ENCODE measurements at places on chromosomes 7 and 10. TPM values are rescaled to one million over a fixed set of nuclear protein-coding genes. Genes with fewer than 3 reads are reported as not detected.

GRCh38 chr10:96271016-96271815, at the start of gene BLNK:
BLNK (minus strand) TSS chr10:96271569; CDS start chr10:96271398, 171 bp downstream.
- DNase-seq = peak; percentile 81

DNA sequence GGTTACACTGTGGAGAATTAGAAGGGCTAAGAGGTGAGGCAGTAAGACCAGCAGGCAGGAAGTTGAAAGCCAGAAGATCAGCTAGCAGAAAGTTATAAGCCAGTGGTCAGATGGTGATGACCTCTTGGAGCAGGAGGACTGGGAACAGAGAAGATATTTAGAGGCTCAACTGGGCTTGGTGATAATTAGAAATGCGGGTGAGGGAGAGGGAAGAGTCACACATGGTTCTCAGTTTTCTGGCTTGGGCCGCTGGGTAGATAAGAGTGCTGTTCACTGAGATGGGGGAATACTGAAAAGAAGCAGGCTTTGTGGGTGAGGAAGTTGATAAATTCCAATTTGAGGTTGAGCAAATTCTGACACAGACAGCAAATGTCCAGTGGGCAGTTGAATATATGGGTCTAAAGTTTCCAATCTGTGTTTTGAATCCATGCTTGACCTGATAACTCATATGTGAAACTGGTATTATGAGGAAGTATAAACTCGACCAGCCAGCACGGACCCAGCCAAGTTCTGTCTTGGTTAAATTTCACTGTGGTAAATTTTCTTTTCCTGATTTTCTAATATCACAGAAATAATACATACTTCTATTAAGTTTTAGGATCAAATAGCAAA, 22.7 kb downstream of the LSMEM1 start:
- DNase-seq = no peak

GRCh38 chr10:125092564-125093031, 67.8 kb downstream of the CTBP2 start:
- DNase-seq = no peak

- DNase-seq = no peak
These were observed 147.1 kb upstream of the ASAH2 start for GRCh38 chr10:50398381-50398780.

- DNase-seq = peak; percentile 96
These were observed 448.1 kb downstream of the SORCS1 start for GRCh38 chr10:106716381-106716780.

- no peak for DNase-seq
These were observed 105.9 kb downstream of the CPEB3 start for GRCh38 chr10:92184977-92185376.

DNA sequence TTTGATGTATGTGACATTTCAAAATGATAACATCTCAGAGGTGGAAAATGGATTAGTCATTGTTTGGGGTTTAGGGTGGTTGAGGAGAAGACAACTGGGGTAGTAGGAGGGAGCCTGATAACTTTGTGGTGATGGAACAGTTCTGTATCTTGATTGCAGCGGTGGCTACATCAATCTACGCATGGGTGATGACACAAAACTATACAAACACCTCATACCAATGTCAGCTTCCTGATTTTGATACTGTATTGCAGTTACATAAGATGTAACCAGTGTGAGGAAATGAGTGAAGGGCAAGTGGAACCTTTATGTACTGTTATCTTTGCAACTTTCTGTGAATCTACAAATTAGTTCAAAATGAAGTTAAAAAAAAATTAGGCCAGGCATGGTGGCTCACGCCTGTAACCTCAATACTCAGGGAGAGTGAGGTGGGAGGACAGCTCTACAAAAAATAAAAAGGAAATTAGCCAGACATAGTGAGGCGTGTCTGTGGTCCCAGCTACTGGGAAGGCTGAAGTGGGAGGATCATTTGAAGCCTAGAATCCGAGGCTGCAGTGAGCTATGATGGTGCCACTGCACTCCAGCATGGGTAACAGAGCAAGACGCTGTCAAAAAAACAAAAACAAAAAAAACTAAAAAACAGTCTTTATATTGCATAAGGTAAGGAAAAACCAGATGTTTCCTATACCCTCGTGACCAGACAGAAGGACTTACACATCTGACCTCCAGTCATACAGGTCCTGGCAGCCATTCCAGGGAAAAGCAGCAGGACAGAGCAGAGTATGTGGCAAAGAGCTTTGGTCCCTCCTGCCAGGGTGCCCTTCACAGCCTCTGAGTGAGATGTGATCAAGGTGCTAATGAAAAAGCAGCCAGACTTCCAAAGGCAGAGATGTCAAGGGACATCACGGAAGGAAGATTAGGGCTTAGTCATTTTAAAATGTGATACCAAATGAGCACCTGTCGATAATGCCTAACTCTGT, 50.8 kb downstream of the CYTH3 start:
- no peak for DNase-seq

The CFAP58 gene
- total RNA-seq = 0.22 TPM

GRCh38 chr7:42247301-42247700, 10.3 kb upstream of the GLI3 start:
- no peak for DNase-seq

GRCh38 chr10:123136806-123137642, 1.3 kb downstream of the HMX3 start:
- no peak for DNase-seq

- no peak for DNase-seq
These were observed 261.4 kb upstream of the SMIM30 start for GRCh38 chr7:113379746-113380145.

DNA sequence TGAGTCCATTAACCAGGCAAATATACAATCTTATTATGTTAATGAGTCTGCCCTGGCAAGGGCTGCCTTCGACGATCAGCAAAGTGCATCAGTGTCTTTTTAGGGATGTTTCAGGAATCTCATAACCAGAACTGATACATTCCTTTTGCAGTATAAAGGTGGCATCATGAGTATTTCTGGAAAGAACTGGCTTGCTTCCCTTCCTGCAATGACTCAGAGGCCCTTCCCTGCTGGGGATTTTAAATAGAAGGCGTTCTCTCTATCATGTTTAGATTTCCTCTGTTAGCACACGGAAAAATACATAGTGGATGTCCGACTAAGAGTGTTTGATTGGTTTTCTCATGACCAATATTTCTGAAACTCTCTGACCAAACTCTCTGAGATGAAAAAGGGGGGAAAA, 1.8 kb downstream of the NPS start:
- DNase-seq = no peak

- DNase-seq = peak; percentile 81
These were observed 19.4 kb downstream of the ITGB1 start for GRCh38 chr10:32938554-32939061.

DNA sequence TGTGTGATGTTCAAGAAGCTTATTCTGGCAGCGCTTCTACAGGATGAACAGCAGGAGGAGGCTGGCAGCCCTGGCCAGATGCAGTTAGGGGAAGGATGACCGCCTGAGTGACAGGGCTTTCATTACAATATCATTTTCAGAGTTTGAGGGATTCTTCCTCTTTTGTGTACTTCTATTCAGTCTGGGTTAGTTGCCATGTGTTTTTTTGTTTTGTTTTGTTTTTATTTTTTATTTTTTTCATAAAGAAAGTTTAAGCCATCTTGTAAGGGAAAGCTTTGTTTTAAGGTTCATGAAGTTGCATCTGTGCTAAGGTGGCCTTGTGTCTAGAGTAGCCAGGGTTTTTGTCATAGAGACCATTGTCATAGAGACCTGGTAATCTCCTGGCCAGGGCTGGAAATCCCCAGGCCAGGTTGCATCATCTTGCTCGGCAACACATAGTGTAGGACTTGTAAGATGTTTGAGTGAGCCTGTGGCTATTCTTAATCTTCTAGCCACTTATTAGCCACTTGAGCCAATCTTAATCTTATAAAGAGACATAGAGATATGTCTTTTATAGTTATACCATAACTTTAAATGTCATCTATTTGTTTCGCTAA, 230.5 kb upstream of the TMEM229A start:
- no peak for DNase-seq

DNA sequence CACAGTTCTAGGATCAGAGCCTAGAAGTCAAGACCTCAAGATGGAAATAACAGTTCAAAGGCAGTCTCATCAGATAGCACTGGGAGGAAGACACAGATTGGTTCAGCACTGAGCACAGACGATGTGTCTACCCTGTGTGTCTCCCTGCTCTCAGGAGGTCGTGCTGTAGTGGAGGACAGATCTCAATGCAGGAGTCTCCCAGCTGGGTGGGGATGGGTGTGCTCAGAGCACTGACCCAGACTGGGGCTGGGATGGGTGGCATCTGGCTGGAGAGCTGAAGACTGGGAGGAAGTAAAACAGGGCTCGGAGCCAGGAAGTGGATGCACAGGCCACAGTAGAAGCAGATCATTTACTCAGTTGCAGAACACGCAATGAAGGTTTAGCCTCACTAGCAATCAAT, 69.5 kb upstream of the GDF10 start:
- no peak for DNase-seq

DNA sequence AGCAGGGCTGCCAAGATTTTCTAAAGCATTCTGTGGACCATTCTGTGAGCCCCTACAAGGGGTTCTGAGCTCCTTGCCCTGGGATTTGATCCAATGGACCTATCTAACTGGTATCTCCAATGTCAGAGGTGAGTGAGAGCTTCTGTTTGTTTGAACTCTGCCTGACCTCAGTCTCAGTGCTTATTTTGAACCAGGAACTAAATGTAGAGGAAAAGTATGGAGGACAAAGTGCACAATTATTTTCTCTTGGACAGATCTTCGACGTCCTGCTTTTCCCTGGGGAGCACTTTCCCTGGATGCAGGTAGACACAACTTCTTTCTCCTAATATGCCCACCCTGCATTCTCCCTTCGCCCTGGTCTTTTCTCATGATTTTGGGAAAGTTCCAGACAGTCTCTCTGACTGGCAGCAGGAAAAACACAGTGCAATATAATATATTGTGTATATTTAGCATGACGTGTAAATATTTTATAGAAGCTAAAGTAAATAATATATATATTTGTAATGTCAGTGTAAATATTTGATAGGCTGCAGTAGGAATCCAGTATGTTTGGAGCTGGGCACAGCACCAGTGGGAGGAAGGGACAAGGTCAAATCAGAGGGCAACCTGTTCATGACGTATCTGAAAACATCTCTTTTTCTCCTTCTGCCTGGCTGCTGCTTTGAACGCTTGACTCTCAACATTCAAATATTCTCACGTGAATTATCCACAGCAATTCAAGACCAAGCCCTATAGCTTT, 184.0 kb upstream of the LYZL1 start:
- DNase-seq = no peak

The ASB10 gene
- 3.1 TPM for total RNA-seq

DNA sequence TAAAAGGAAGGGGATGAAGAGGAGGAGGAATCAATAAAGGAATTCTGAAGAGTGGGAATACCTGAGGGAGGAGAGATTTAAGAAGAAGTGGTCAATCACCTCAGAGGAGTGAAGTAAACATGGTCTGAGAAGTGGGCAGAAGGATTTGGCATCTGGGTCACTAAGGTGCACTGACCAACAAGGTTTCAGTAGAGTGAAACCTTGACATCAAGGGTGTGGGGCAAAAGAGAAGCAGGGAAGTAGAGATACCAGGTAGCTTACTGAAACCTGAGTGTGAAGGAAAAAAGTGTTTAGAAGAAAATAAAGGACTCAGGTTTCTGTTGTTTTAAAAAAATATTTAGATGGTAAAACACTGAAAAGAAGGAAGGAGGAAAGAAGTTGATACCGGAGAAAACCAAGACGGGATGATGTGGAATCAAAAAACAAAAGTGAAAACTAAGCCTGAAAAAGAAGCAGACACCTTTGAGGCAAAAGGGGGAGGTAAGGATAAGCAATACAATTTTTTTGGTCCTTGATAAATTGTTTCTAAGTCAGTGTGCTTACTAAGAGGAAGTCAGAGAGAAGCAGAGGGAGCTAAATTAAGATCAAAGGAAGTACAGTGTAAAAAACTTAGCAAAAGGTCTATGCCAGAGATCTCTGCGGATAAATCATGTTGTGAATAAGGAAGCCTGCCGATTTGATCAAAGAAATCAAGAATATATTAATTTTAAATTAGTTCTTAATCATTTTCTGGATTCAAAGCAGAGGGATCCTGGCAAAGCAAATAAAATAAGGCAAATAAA, 137.2 kb upstream of the GPR22 start:
- DNase-seq = peak; percentile 21

- DNase-seq = peak; percentile 55
These were observed 41.9 kb downstream of the WIPI2 start for GRCh38 chr7:5231811-5232484.

- DNase-seq = peak; percentile 61
These were observed 70.4 kb upstream of the MDFIC start for GRCh38 chr7:114851406-114852061.

The CPEB3 gene
- 2.0 TPM for total RNA-seq

- DNase-seq = no peak
These were observed 991.3 kb downstream of the LRMDA start for GRCh38 chr10:76422769-76423168.

GRCh38 chr7:2934211-2934731, 90.2 kb upstream of the GNA12 start:
- no peak for DNase-seq

The ALOX5 gene
- total RNA-seq = 0.58 TPM

GRCh38 chr10:97028126-97028831, 157.5 kb downstream of the SLIT1 start:
- no peak for DNase-seq

GRCh38 chr10:74898201-74898976, 72.0 kb downstream of the KAT6B start:
- DNase-seq = no peak

The OR2A5 gene
- total RNA-seq = not detected

GRCh38 chr7:145557805-145558204, 558.8 kb upstream of the CNTNAP2 start:
- DNase-seq = peak; percentile 0

The ASIC3 gene
- 1.3 TPM for total RNA-seq

The TUBB8 gene
- 0.09 TPM for total RNA-seq

GRCh38 chr7:90383422-90383821, 19.8 kb upstream of the CLDN12 start:
- no peak for DNase-seq

The TWIST1 gene
- total RNA-seq = 8.3 TPM

The AOAH gene
- 3.7 TPM for total RNA-seq

GRCh38 chr10:72267819-72268399, 5.8 kb upstream of the DDIT4 start:
- no peak for DNase-seq

GRCh38 chr7:111400088-111400487, 162.2 kb downstream of the IMMP2L start:
- DNase-seq = no peak

DNA sequence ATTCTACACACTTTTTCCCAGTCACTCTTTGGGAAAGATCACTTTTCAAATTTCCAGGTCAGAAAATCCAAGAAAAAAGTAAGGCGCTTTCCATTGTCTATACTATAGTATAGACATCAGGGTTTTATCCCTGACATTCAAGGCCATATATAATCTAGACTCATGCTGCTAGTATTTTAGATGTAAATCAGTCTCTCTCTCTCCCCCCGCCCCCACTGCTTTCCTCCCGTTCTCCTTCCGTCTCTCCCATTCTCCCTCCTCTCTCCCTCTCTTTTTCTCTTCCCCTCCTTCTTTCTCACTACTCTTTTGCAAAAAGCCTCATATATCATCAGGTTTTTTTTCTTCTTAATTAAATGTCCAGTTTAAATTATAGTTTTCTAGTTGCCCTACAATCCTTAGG, 154.8 kb downstream of the PHF14 start:
- DNase-seq = no peak

GRCh38 chr7:16471933-16472332, 6.4 kb upstream of the SOSTDC1 start:
- no peak for DNase-seq

- DNase-seq = no peak
These were observed 148.4 kb downstream of the CREB5 start for GRCh38 chr7:28560767-28561166.

The CRPPA gene
- 6.6 TPM for total RNA-seq

- no peak for DNase-seq
These were observed 95.9 kb downstream of the HERPUD2 start for GRCh38 chr7:35599061-35599460.

- no peak for DNase-seq
These were observed 8.0 kb downstream of the TSPAN15 start for GRCh38 chr10:69459101-69459790.

All from muscle of leg (tissue), 16 donors.